Caki2 (cell line): ENCODE measurements at places on chromosomes 7 and 10.

- DNase-seq, result peak; percentile 31
Measured at GRCh38 chr10:103197174-103197573, 4.1 kb upstream of the NT5C2 start.

DNA sequence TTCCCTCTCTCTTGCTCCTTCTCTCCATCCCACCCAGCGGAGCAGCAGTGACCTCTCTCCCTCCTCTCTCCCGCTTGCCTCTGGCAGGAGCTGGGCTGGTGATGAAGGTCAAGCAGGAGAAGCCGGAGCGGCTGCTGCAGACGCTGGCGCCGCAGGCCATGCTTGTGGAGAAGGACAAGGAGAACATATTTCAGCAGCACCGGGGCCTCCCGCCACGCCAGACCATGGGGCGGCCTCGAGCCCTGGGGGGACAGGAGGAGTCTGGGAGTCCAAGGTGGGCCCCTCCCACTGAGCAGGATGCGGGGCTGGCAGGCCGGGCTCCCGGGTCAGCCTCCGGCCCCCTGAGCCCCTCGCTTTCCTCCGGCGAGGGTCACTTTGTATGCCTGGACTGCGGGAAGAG, 17.3 kb downstream of the ZNF775 start:
- no peak for DNase-seq

DNA sequence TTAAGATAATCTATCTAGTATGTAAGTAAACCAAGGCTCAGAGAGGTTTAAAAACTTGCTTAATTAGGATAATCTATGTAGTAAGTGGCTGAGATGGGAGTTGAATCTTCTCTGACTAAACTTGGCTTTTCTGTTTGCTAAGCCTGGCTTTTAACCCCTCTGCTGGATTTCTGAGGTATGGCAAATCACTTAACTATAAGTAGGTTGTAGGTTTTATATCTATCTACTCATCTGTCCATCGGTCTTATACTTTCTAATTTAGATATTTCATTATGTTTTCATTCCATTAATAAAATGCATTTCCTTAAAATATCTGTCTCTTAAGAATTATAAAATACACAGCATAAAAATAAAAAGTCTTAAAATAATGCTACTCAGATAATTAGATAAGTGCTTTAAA, 59.4 kb downstream of the ST7 start:
- no peak for DNase-seq

GRCh38 chr10:50467209-50467608, 156.5 kb downstream of the SGMS1 start:
- DNase-seq, result no peak

- no peak for DNase-seq
Measured at GRCh38 chr7:44979481-44980392, 922 bp upstream of the MYO1G start.

- peak; percentile 57 for DNase-seq
Measured at GRCh38 chr7:33511778-33512177, 382.4 kb downstream of the BBS9 start.

GRCh38 chr7:28904578-28905048, 53.5 kb downstream of the TRIL start:
- no peak for DNase-seq

- peak; percentile 79 for DNase-seq
Measured at GRCh38 chr7:96303105-96303685, 18.7 kb downstream of the SLC25A13 start.

GRCh38 chr7:1922071-1922869, 252.2 kb downstream of the ELFN1 start:
- DNase-seq, result no peak

GRCh38 chr7:50502947-50503346, 52.8 kb upstream of the FIGNL1 start:
- DNase-seq, result no peak

- DNase-seq, result no peak
Measured at GRCh38 chr10:79610601-79611191, at the start of gene SFTPA1. Gene SFTPA1 (plus strand): TSS chr10:79610939. CDS start chr10:79611826, 887 bp downstream.

GRCh38 chr10:131806646-131807317, 94.0 kb upstream of the PPP2R2D start:
- no peak for DNase-seq

GRCh38 chr10:69787681-69788080, 14.0 kb upstream of the COL13A1 start:
- no peak for DNase-seq

- no peak for DNase-seq
Measured at GRCh38 chr10:42933448-42934340, 143.2 kb upstream of the RET start.

GRCh38 chr7:149865437-149865836, 8.3 kb upstream of the ATP6V0E2 start:
- DNase-seq, result no peak

GRCh38 chr7:69426705-69427104, 171.6 kb upstream of the AUTS2 start:
- DNase-seq, result no peak

- no peak for DNase-seq
Measured at GRCh38 chr7:19464241-19464640, 244.6 kb downstream of the POLR1F start.

- DNase-seq, result peak; percentile 5
Measured at GRCh38 chr10:51063659-51064535, 10.4 kb upstream of the PRKG1 start.
